ENCODE measurements at places on chromosomes 11 and 22.

GRCh38 chr11:32487270-32487669 lies 51.9 kb upstream of the WT1 start:
- DNase-seq: no peak

DNA sequence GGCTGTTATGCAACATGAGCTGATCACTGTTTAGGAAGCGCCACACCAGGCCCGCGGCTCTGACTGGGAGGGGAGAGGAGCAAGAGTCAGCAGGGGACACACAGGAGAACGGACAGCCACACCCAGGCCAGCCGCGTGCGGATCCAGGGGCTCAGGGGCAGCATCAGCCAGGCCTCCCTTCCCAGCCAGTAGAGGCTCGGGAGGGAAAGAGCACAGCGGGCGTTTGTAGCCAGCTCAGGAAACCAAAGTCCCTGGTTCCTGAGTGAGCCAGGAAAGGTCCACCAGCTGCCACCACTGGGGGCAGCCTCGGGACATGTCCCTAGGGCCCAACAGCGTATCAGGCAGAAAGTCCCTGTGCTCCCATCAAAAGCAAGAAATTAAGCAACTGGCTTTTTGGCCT lies 71.8 kb upstream of the PITPNB start:
- DNase-seq: no peak

- DNase-seq: no peak
These were observed 6.0 kb downstream of the ART5 start for GRCh38 chr11:3635641-3636375.

DNA sequence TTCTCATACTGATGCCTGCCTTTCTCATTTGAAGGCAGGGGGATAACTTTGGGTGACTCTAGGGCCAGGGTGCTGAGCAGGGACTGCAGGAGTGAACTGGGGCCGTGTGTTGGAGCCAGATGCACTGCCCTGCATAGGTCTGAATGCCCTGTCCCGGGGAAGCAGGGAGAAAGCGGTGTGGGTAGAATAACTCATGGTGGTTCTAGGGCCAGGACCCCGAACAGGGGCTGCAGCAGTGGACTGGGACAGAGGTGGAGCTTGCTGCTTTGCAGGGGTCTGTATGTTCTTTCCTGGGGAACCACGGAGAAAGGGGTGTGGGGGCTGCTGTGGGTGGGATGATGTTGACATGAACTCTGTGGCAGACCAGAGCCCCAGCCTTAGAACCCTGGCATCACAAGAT lies 52.9 kb downstream of the GAB4 start:
- no peak for DNase-seq

DNA sequence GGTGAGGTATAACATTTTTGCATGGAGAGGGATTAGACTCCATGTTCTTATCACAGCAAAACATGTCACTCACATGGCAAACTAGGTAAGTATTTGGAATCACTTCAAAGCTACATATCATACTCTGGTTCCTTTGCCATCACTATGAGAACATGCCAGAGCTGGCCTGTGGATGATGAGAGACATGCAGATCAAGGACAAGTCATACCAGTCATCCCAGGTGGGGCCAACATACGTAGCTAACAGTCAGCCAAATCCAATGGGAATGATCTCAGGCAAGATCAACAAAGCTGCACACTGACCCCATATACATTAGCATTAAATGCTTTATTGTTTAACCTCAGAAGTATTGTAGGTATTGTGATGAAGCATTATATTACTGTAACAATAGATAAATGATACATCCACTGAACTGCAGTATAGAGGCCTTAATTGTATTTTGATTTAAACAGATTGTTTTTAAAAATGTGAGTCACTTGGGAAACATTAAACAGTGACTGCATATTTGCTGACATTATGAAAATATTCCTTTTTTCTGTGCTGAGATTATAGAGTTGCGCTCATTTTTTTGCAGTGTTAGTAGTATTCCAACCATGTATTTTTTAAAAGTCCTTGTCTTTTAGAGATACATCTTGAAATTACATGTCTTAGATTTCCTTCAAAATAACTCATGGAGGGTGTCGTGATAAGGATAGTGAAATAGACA lies 37.3 kb upstream of the ARL14EP start:
- no peak for DNase-seq

GRCh38 chr11:72524711-72525110 lies 90.4 kb upstream of the CLPB start:
- no peak for DNase-seq

DNA sequence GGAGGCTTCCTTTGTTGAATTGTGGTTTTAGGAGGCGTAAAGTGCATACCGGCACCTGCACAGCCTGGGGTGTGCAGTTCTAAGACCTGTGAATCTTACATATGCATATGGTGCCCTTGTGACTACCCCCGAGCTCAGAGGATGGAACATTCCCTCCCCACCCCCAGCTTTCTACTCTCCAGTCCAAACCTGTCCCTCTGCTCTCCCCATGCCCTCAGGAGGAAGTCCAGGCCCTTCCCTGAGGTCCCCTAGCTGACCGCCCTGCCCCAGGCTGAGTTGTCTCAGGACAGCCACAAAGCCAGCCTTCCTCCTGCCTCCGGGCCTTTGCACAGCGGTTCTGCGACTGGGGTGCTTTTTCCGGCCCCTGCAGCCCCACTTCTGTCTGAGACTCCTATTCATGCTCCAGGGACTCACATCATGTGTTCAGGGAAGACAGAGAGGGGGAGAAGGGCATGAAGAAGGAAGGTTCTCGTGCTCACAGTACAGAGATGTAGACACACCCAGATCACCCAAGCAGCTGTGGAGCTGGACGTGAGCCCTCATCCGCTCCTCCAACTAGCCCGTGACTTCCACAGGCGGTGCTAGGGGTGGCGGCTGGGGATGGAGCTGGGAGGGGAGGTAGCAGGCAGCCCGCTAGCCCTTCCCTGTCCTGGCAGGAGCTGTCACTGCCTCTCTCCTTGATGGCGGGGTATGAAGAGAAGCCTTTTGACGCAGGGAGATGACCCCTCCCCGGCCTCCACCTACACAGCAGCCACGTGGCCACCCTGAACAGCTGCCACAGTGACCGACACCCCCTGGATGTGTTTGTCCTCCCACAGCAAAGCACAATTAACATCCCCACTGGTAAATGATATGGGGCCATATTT lies 50.8 kb downstream of the FLRT1 start:
- DNase-seq: no peak

GRCh38 chr11:124222407-124222806 lies 18.5 kb upstream of the OR8G1 start:
- DNase-seq: no peak
